ENCODE measurements at places on chromosomes 6 and 20.

- no peak for DNase-seq
Observed at GRCh38 chr20:61117725-61118124, 134.3 kb upstream of the CDH4 start.

DNA sequence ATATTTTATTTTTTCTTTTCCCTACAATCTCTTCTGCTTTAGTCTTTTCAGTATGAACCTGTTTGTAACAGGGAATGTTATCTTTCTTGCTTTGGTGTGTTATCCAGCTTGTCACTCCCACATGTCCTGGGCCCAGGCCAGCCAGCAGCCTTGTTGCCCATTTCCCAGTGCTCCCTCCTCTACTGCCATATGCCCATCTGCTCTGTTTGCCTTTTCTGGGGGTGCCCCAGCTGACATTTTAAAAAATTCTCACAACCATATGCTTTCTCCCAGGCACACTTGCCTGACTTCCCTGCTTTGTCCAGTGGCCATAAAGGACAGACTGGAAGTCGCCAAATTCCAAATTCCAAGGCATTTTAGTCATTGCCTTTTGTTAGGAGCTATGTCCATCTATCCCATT is 23.6 kb upstream of the LMBRD1 start:
- no peak for DNase-seq

GRCh38 chr6:38495518-38495917 is 144.2 kb downstream of the BTBD9 start:
- no peak for DNase-seq

- peak; percentile 86 for DNase-seq
Observed at GRCh38 chr6:122399348-122400120, at the start of gene HSF2. Gene HSF2 (plus strand): TSS chr6:122399652. CDS start chr6:122399738, 86 bp downstream.

DNA sequence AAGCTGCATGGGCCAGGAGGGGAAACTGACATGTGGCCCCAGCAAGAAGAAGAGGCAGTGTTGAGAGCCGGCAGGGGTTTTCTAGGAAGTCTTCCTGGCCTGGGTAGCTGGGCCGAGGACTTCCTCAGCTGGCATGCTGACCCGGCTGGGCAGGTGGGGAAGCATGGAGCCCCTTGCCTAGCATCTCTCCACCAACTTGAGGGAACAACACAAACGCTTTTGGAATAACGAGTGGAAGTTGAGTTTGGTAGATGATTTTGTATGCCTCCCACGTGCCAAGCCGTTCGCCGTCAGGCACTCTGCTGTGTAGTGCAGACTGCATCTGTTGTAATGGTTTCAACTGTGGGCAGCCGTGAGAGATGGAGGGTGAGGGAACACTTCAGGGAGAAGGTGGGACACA is 7.3 kb downstream of the TMEM181 start:
- no peak for DNase-seq

- DNase-seq, result no peak
Observed at GRCh38 chr6:93516441-93516840, 97.1 kb upstream of the EPHA7 start.

GRCh38 chr6:80541181-80541580 is 434.7 kb downstream of the BCKDHB start:
- DNase-seq, result no peak

- no peak for DNase-seq
Observed at GRCh38 chr6:134835993-134836392, 113.9 kb downstream of the ALDH8A1 start.

DNA sequence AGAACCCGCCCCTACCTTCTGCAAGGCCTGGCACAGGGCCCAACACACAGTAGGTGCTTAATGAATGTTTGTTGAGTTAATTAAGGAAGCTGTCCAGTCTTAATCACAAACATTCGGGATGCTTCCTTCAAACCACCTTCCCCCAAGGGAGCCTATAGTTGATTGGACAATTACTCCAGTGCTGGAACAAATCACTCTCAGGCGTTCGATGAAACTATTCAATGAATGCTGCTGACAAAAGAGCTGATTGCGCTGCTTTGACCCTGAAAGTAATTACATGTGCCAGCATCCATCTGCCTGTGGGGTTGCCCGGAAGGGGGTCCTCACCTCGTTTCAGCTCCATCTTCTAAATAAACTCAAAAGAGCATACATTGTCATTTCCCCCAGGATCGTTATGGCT is 112.0 kb upstream of the SRSF6 start:
- DNase-seq, result no peak

- no peak for DNase-seq
Observed at GRCh38 chr6:77447254-77447653, 16.0 kb downstream of the HTR1B start.

DNA sequence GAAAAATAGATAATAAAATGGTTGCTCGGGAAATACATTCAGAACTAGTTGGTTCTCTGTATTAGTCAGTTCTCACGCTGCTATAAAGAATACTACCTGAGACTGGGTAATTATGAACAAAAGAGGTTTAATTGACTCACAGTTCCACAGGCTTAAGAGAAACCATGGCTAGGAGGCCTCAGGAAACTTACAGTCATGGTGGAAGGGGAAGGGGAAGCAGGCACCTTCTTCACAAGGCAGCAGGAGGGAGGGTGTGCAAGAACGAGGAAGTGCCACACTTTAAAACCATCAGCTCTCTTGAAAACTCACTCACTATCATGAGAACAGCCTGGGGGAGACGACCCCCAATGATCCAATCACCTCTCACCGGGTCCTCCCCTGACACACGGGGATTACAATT is 24.2 kb upstream of the SNX9 start:
- no peak for DNase-seq

DNA sequence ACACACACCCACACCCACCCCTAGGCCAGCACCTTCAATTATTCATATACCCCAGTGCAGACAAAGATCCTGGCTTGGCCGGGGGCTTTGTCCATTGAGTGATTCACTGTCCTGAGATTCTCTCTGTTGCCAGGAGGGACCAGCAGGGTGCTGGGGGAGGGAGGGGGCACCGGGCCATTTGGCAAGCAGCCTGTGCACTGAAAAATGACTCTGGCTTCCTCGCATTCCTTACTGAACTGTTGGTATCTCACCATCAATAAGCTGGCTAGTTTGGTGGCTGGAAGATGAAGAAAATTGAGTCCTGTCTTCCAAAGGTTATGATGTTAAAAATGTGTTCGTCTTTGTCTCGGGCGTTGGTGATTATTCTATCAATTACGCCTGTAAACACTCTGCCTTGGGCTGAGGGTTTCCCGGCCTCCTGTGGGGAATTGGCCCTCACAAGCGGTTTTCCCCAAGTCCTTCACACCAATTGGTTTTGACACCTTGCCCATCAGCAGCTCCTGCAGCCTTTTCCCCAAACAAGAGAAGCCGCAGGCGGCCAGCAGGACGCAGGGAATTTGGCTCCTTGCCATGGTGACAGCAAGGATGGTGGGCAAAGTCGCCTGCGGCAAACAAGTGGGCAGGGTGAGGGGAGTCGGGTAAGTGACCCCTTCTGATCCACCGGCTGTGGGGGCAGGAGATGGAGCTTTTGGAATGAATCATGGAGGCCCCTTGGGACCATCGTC is 4.9 kb downstream of the VSTM2L start:
- no peak for DNase-seq

DNA sequence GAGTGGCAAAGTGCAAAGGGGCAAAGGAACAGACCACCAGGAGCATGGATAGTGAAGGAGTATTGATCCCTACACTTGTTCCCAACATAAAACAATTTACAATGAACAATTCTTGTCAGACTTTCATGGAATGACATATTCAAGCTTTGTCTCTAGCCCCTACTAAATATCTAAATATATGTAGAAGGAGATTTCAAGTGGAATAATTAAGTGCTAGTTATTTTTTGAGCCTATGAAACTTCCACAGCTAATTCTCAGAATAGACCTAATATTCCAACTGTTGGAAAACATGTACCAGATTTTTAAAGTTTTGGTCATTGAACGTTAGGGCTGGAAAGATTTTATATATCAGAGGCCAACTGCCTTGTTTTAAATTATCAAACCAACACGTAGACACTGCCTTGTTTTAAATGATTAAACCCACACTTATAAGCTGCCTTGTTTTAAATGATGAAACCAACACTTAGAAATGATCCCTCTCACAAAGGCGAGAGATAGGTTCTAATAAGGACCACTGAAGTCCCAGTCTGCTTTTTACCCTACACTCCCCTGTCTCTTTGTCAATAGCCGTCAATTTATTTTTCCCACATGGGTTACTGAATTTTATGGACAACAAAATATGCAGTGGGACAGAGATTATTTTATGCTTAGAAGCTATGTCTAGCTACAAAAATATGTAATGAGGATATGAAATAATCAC is 62.1 kb downstream of the RNF182 start:
- DNase-seq, result no peak

- DNase-seq, result no peak
Observed at GRCh38 chr20:49252556-49253350, 25.1 kb downstream of the ZNFX1 start.

- DNase-seq, result no peak
Observed at GRCh38 chr20:41784209-41784958, 166.2 kb upstream of the CHD6 start.

GRCh38 chr6:160883999-160884398 is 107.6 kb upstream of the MAP3K4 start:
- DNase-seq, result no peak

- DNase-seq, result no peak
Observed at GRCh38 chr20:15814360-15814759, 758.9 kb downstream of the KIF16B start.

DNA sequence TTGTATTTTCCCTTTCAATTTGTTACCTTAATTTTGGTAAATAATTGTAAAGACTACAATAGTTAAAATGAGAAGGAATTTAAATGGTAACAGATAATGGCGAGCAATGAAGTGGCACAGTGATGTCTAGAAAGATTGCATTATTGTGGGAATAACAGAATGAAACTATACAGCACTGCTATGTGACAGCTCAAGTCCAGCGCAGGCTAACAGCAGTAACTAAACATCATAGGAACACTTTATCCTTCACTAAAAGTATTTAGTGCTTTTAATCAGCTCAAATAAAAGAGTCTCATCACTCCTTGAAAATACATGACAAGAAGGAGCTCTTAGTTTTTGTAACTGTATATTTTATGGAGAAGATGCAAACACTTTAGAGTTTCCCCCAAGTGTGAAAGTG is 190.8 kb downstream of the TENT5A start:
- DNase-seq, result no peak

- DNase-seq, result no peak
Observed at GRCh38 chr6:84967389-84967788, 203.0 kb upstream of the TBX18 start.

- DNase-seq, result no peak
Observed at GRCh38 chr6:144583614-144583954, 298.4 kb downstream of the UTRN start.

- no peak for DNase-seq
Observed at GRCh38 chr6:134574491-134574890, 256.6 kb upstream of the SGK1 start.

GRCh38 chr6:107154131-107154800 is 39.0 kb upstream of the BEND3 start:
- no peak for DNase-seq

GRCh38 chr6:19983374-19983773 is 146.2 kb downstream of the ID4 start:
- no peak for DNase-seq

DNA sequence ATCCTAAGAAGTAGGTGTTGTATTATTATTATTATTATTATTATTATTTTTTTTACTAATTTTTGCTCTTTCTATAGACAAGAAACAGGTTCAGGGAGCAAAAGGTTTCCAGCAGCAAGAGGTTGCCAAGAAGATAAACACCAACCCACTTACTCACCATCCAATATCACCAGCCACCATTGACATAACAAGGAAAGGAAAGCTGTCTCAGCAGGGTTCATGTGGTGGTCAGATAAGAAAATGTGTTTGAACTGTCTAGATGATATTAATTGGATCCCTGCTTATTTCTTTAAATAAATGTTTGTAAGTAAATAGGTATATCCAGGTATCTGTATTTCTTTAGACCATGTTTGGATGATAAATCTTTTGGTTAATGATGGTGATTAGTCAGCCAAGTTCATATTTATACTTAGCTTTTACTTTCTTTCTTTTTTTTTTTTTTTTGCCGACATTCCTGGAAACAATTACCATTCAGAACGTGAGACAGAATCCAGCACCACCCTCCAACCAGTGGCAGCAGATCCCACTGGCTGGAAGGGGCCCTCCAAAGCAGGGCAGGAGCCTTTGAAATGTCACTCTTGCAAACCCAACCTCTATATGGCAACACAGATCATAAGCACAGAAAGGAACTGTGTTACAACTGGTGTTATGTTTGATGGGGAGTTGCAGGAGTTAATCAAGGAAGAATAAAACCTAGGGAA is 139.2 kb upstream of the ECI2 start:
- no peak for DNase-seq

DNA sequence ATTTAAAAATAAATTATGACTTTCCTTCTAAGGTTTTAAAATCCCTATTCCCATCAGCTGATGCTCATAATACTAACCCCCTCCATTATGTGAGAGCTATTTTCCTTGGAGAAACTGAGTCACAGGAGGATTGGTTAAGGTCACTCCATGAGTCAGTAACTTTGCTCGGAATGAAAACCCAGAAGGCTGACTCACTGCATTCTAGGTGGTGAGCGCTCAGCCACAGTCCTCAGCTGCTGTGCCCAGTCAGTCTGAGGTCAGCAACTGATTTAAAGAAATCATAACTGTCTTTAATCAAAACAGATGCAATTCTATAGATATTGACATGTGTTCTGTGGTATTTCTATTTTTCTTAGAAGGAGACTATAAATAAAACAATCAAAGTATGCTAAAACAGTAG is 359.2 kb downstream of the GJA1 start:
- DNase-seq, result no peak

- no peak for DNase-seq
Observed at GRCh38 chr6:165600606-165601005, 62.4 kb downstream of the PDE10A start.

DNA sequence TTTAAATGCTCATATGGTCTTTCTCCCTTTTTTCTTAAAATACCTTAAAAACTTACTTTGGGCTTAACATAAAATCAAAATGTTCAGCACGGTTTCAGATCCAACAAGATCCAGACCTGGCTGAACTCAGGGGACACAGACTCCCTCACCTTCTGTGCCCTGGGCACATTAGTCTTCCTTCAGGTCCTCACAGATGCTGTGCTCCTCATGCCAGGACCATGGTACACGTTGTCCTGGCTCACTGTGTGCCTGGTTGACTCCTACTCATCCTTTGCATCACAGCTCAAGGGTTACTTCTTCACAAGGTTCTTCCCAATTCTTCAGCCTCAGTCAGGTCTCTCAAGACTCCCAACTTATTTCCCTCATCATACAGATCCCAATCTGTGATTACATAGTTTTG is 73.6 kb upstream of the TCF21 start:
- DNase-seq, result no peak

DNA sequence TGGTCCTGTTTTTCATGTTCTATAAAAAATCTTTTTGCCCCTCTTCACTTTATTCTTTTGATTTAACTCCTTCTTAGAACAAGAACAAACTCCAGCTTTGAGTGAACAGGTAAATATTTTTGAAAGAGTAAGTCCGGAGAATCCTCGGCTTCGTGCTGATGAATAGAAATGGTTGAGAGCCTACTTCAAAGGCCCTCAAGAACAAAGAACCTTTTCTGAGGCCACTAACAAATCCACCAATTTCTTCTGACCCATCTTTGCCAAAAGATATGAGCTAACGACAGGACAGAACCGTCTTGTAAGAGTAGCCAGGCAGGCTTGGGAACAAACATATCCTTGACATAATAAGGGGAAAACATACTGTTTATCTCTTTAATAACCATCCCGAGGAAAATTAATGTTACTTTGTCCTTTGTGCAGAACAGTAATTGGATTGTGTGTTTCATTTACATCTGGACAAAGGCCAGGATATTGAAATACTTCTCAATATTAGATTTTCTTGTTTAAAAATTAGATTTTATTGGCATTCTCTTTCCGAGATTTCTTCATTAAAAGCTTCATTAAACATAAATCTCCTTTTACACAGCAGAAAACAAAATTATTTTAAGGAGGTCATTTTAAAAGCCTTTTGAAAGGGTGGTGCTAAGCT is 52.9 kb downstream of the NOX3 start:
- no peak for DNase-seq
